ENCODE measurements at places on chromosomes 7 and 10. TPM values are rescaled to one million over a fixed set of nuclear protein-coding genes. Genes with fewer than 3 reads are reported as not detected.

The SLC18A3 gene
- total RNA-seq, result not detected

The PRPS1L1 gene
- not detected for total RNA-seq

The LEP gene
- under 0.01 TPM for total RNA-seq

The TRIM73 gene
- 0.18 TPM for total RNA-seq

The ACTL6B gene
- not detected for total RNA-seq

The SPDYE16 gene
- total RNA-seq, result 0.09 TPM

The PAX4 gene
- total RNA-seq, result not detected

The FERD3L gene
- not detected for total RNA-seq

The SRRM3 gene
- 1.3 TPM for total RNA-seq

The FOXP2 gene
- total RNA-seq, result 17.4 TPM

The LRRC18 gene
- not detected for total RNA-seq

The FAM241B gene
- not detected for total RNA-seq

The EPO gene
- total RNA-seq, result not detected

The SCIN gene
- 0.25 TPM for total RNA-seq

The SPDYE17 gene
- total RNA-seq, result not detected

The CHAT gene
- not detected for total RNA-seq

The PHYHIPL gene
- total RNA-seq, result not detected

The YAE1 gene
- 95.8 TPM for total RNA-seq

The NDUFB8 gene
- total RNA-seq, result 134 TPM

The ENKUR gene
- not detected for total RNA-seq

The ITIH5 gene
- total RNA-seq, result 0.09 TPM

The WNT8B gene
- not detected for total RNA-seq

The PON1 gene
- total RNA-seq, result not detected

The TMEM139 gene
- total RNA-seq, result not detected

The SPDYE1 gene
- total RNA-seq, result not detected

The FAM13C gene
- total RNA-seq, result 9.1 TPM

The LRIT1 gene
- not detected for total RNA-seq

The GRM3 gene
- not detected for total RNA-seq

The ATP6V0E2 gene
- 22.5 TPM for total RNA-seq

The H2BK1 gene
- total RNA-seq, result not detected

The FXYD4 gene
- total RNA-seq, result not detected

The MEST gene
- 63.0 TPM for total RNA-seq

The DNTT gene
- total RNA-seq, result not detected

The ZNF92 gene
- total RNA-seq, result 4.7 TPM

The NKX2-3 gene
- not detected for total RNA-seq

The SLC29A4 gene
- total RNA-seq, result 0.90 TPM

The PRLHR gene
- total RNA-seq, result not detected

The SEMA3D gene
- total RNA-seq, result 51.2 TPM

The OR13A1 gene
- not detected for total RNA-seq

The NACAD gene
- 5.5 TPM for total RNA-seq

The C10orf105 gene
- not detected for total RNA-seq

The SFRP5 gene
- not detected for total RNA-seq

The NUDT13 gene
- 1.8 TPM for total RNA-seq

The NODAL gene
- not detected for total RNA-seq

The SPDYE9 gene
- total RNA-seq, result 0.08 TPM

The UNCX gene
- total RNA-seq, result not detected

The CASP7 gene
- total RNA-seq, result 19.8 TPM

The ZNF853 gene
- 1.6 TPM for total RNA-seq

The VSTM2A gene
- not detected for total RNA-seq

The MKX gene
- 0.25 TPM for total RNA-seq

The CAV2 gene
- total RNA-seq, result 51.2 TPM

The NRG3 gene
- total RNA-seq, result not detected

The WNT2 gene
- 9.9 TPM for total RNA-seq

All from fibroblast of the aortic adventitia (primary cell).